ENCODE measurements at places on chromosomes 5 and 9. TPM values are rescaled to one million over a fixed set of nuclear protein-coding genes. Genes with fewer than 3 reads are reported as not detected.

IFNB1 gene
- polyA plus RNA-seq = not detected

ACOT12 gene
- not detected for polyA plus RNA-seq

SLC22A4 gene
- not detected for polyA plus RNA-seq

DRD1 gene
- polyA plus RNA-seq = not detected

CENPH gene
- polyA plus RNA-seq = 18.0 TPM

ACTL7B gene
- polyA plus RNA-seq = not detected

GPR151 gene
- not detected for polyA plus RNA-seq

WWC1 gene
- 0.09 TPM for polyA plus RNA-seq

FGF10 gene
- not detected for polyA plus RNA-seq

OLFML2A gene
- 0.20 TPM for polyA plus RNA-seq

OTULINL gene
- polyA plus RNA-seq = 1.2 TPM

AFAP1L1 gene
- polyA plus RNA-seq = not detected

DPYSL3 gene
- not detected for polyA plus RNA-seq

FBP2 gene
- not detected for polyA plus RNA-seq

UGT3A2 gene
- not detected for polyA plus RNA-seq

CCDC127 gene
- polyA plus RNA-seq = 5.1 TPM

CNTFR gene
- not detected for polyA plus RNA-seq

IFNA21 gene
- not detected for polyA plus RNA-seq

CDC20B gene
- not detected for polyA plus RNA-seq

TBCA gene
- 185 TPM for polyA plus RNA-seq

ITGA1 gene
- polyA plus RNA-seq = not detected

PDLIM4 gene
- polyA plus RNA-seq = not detected

PCDHGA7 gene
- polyA plus RNA-seq = not detected

SLC6A19 gene
- polyA plus RNA-seq = not detected

BAAT gene
- not detected for polyA plus RNA-seq

RNF183 gene
- not detected for polyA plus RNA-seq

PANK3 gene
- 5.1 TPM for polyA plus RNA-seq

NFIB gene
- polyA plus RNA-seq = not detected

PTPRD gene
- polyA plus RNA-seq = not detected

OCLN gene
- polyA plus RNA-seq = 0.09 TPM

DBH gene
- not detected for polyA plus RNA-seq

ALG2 gene
- polyA plus RNA-seq = 24.7 TPM

FAM78A gene
- 18.3 TPM for polyA plus RNA-seq

PCDHA9 gene
- polyA plus RNA-seq = not detected

GABRB2 gene
- not detected for polyA plus RNA-seq

SLC4A9 gene
- not detected for polyA plus RNA-seq

CCL27 gene
- not detected for polyA plus RNA-seq

VLDLR gene
- polyA plus RNA-seq = not detected

SLC25A46 gene
- 21.9 TPM for polyA plus RNA-seq
